ENCODE measurements at places on chromosomes 12 and 14.

GRCh38 chr14:53462931-53463778, 310.0 kb upstream of the DDHD1 start:
- DNase-seq = no peak

DNA sequence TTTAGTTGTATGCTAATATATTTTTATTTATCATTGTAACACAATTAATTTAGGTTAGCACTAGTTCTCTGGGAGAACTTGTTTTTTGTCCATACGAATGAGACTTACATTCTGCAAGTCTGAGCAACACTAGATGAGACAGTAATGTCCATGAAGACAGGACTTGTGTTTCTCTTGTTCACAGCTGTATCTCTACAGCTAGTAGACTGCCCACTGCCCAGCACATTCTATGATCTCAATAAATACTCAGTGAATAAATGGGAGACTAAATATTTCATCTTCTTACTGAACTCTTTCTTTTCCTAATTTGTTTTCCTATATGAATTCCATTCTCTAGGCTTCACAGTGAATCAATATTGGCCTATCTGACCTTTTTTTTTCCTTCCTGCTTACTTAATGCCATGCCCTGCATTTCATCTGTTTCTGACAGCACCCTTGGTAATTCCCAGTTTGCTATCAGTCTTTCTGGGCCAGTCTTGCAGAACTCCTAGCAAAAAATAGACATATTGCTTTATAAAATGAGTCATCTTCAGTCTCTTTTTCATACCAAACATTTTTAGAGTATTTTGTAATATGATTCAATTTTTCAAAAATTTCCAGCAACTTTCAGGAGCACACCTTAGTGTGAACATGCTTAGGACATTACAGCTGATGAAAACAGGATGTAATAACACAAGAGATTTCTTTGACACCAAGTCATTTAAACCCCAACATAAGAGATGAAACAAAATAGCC, 185.5 kb upstream of the ATP2B1 start:
- no peak for DNase-seq

GRCh38 chr14:68306934-68307789, 485.7 kb downstream of the ZFP36L1 start:
- DNase-seq = no peak

DNA sequence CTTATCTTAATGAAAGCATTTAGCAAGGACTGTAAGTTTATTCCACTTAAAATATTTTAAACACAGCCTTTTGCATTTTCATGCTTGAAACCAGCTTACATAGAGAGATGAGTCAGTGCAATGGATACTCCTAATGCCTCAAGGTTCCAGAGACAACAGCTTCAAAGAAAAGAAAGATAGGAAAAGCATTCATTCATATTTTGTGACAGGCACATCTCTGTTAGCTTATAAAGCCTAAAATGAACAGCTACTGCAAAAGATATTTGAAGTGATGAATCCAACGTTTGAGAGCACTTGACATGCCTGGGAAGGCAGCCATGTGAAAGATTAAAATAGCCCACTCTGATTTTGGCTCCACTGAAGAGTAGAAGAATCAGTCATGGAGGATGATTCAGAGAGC, 814.5 kb downstream of the RPS29 start:
- no peak for DNase-seq

DNA sequence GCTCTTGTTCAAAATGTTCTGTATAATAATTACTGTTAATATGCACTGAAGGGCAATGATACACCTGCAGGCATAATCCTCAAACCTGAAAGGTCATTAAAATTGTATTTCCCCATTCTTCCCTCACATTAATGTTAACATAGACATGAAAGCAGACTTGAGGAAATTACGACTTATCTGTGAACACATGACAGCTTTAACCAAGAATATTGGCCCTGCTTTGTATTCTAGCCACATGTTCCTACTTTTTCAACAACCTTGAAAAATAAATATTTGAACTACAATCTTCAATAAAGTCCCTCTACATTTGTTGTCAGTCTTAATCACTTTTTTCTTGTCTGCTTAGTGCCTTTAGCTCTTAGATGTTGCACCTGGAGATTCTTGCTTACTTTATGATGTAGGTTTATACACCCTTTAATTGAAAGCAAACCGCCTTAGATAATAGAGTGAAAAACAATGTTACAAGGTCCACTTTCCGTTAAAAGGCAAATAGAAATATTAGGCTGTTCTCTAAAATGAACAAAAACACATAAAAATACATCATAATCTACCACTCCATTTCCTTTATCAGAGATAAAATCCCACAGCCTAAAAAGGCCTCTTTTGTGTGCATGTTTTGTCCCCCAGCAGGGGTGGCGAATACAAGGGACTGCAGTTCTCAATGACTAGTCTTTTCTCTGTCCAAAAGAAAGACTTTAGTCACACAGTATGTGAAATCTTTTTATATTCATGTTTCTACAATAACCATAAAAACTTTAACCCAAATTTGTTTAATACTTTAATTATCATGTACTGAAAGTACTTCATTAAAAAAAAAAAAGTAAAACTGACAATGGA, 55.9 kb downstream of the ZFC3H1 start:
- no peak for DNase-seq

DNA sequence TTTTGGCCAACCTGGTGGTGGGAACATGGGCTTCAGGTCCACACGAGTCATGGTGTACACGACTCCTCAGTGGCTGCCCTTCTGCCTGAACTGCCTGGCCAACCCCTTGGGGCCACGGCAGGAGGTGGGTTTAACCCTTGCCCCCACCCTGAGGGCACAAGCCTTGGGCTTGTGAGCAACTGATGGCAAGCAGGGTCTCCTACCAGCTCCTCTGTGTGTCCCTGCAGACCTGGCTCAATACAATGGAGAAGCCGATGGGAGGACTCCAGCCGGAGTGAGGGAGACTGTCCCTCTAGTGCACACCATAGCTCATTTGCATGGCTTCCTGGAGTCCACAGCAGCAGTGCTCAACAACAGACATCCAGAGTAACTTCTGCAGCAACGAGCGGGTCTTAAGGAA, 28.0 kb downstream of the JAG2 start:
- DNase-seq = no peak

DNA sequence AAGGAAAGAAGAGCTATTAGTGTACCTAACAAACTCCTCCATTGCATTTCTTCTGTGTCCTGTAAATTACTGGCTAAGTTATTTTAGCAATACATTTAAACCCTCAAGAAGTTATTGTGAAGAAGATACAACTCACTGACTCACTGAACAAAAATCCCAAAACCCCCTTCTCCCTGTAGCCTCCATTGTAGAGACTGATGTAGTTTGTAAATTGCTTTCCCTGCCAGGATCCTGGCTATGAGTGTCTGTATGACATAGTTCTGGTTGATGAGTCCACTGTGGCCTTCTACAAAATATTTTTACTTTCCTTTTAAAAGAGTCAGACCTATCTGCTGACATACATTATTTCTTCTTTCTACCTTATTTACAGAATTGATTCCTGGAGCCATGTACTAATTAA, 155.6 kb downstream of the SLC6A15 start:
- DNase-seq = no peak

- no peak for DNase-seq
Observed at GRCh38 chr14:77375973-77376770, 722 bp downstream of the TMED8 start.

DNA sequence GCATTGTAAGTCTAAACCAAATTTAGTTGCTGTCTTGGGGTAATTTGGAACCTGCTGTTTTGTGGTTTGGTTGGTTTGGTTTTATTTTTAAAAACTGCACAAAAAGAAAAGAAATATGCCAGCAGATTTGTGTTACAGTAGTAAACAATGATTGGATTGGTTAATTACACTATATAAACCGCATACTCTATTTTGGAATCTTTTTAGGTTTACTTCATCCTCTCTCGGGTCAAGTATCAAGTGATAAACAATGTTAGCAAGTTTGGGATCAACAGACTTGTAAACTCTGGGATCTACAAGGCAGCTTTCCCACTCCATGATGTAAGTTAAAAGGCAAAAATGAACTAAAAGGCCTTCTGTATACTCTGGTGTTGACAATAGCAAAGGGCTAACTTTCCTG, 132.4 kb downstream of the ANO6 start:
- no peak for DNase-seq

- no peak for DNase-seq
Observed at GRCh38 chr14:97104029-97104428, 306.8 kb downstream of the VRK1 start.

- DNase-seq = no peak
Observed at GRCh38 chr14:44370727-44371126, 136.4 kb downstream of the FSCB start.

- peak; percentile 4 for DNase-seq
Observed at GRCh38 chr12:108914121-108914531, 34.2 kb downstream of the DAO start.

- no peak for DNase-seq
Observed at GRCh38 chr12:59650588-59651228, 54.9 kb downstream of the SLC16A7 start.

DNA sequence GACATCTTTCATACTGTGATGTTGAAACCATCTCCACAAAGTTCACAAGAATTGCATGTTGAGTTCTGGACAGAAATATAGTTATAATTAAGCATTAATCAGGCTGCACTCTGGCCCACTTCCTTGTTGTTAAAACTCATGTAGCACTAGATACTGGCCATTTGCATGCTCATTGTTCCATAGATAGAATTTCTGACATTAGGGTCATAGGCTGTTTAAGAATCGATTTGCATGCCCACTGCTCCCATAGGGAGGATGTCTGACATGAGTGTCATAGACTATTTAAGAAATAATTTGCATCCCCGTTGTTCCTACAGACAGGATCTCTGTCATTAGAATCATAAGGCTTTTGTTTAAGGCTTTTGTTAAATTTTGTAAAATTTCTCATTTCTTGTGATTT, 50.2 kb downstream of the MYF5 start:
- no peak for DNase-seq

DNA sequence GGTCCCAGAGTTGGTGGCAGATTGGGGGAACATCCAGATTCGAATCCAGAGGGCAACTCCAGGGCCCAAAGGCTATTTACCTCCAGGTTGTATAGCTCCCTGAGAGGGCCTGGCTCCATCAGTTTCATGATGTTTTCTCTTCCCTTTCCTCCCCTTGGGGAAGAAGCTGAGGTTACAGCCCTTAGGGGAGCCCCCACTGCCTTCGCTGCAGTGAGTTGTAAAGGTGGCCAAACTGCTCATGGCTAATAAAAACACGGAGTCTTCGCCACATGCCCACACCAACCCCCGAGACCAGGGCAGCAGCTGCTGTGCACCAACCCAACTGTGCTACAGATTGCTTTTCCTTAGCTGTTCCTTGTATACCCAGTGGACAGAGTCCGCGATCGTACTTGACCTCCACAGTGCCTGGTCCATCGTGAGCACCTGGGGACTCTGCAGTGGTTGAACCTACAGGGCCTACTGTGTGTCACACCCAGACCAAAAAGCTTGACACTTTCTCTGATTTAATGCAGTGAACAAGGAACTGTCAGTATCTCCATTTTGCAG, 20.9 kb downstream of the GALNT16 start:
- no peak for DNase-seq

- DNase-seq = no peak
Observed at GRCh38 chr12:9449181-9449580, 158.5 kb downstream of the KLRB1 start.

DNA sequence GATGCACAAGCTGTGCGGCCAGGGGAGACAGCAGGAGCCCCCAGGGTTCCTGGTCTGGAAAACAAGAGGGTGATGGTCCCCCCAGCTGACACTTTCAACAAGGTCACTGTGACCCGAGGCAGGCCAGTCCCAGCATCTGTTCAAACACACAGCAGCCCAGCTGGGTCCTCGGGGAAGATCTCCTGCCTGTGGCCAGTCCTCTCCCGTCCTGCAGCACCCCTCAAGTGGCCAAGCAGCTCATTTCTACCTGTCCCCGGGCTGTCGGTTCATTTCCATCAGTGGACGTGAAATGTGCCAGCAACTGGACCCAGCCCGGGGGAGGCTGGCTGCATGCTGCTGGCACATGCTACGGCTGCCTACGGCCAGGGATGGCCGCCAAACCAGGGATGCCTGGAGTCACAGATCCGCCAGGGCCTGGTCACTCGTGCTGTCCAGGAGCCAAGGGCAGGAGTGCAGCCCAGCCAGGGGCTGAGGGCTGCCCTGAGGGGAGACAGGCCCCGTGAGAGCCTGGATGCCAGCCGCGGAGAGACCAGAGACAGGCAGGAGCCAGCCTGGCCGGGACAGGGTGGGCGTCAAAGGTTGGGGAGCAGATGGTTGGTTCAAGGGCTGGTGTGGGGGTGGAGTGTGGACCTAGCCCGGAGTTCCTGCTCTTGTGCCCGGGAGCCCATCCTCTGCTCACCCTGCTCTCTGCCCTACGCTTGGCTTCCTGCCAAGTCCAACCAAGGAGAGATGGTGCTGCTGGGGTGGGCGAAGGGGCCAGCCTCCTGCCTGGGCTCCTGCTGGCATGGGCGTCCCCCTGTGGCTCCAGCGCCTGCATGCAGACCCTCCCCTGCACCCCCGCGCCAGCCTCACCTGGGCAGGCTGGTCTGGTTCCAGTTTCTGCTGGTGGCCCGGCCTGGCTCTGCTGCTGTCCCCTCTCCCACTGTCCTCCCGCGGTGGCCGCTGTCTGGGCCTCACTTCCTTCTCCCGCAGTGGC, 143.8 kb downstream of the ADGRD1 start:
- DNase-seq = no peak

DNA sequence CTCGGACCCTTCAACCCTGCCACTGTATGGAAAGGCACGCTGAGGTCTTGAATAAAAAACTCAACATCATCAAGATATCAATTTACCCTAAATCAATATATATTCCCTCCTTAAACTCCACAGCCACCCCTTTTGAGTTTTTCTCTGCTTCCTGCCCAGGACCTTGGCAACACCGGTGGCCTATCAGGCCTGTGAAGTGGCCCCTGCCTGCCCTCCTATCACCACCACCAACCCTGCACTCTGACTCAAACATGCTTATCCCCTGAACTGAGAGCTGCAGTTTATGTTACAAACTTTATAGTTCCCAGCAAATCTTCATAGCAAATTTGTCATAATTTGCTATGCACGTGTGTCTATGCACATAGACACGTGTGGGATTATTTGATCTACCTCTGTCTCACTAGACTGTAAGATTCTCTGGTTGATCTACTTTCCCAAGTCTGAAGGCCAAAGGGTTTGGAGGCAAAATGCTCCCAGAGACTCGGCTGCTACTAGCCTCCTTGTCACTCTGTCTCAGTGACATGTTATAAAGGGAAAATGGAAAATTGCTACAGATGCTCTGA, 63.4 kb downstream of the SPTB start:
- DNase-seq = no peak

DNA sequence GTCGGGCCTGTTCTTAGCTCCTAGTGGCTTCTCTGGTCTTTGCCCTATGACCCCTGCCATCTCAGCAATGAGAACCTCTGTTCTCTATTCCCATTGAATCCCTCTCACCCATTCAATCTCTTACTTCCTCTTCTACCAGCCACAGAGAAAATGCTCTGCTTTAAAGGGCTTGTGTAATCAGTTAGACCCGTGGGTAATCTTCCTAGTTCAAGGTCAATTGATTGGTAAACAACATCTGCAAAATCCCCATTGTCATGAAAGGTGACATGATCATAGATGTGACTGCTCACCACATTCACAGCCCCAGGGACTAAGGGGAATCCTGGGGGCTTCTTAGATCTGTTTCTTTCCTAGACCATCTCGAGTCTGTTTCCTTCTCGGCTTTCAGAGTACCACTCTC, 7.2 kb upstream of the CCDC197 start:
- DNase-seq = no peak

GRCh38 chr14:32256576-32256975, 53.5 kb upstream of the RNU6-8 start:
- no peak for DNase-seq

- DNase-seq = no peak
Observed at GRCh38 chr14:36974985-36975384, 197.4 kb downstream of the SLC25A21 start.
